GF-D8 (cell line): ENCODE measurements at places on chromosomes 1 and 21.

GRCh38 chr1:35243691-35244090 is 24.8 kb upstream of the ZMYM4 start:
- no peak for DNase-seq

DNA sequence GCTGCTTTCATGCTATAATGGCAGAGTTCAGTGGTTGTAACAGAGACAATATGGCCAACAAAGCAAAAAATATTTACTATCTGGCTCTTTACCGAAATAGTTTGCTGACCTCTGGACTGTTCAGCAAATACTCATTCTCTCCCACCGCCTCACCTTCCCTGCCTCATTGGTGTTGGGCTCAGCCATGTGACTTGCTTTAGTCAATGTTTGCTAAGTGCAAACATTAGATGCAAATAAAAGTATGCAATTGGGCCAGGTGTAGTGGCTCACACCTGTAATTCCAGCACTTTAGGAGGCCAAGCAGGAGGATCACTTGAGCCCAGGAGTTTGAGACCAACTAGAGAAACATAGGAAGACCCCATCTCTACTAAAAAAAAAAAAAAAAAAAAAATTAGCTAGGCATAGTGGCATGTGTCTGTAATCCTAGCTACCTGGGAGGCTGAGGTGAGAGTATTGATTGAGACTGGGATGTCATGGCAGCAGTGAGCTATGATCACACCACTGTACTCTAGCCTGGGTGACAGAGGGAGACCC is 55.1 kb downstream of the RPL5 start:
- DNase-seq, result no peak

GRCh38 chr1:112363636-112364035 is 32.4 kb upstream of the CTTNBP2NL start:
- no peak for DNase-seq

DNA sequence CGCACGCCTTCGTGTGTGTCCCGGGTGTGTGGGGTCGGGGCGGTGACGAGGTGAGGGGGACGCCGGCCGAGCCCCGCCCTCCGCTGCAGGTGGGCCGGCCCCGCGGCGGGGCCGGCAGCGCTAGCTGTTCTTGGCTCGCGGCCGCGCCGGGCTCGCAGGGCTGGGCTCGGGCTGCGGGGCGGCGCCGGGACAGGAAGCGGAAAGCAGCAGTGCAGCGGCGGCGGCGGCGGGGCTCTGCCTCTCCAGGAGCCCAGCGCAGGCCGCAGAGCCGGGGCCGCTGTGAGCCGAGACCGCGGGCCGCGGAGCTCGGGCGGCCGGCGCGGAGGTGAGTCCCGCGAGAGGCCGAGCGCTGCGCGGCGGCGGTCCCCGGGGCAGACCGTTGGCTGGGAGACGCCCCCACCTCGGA is at the start of gene VANGL1:
Gene VANGL1, plus strand, starts transcription at position 209 of the 406 bp plus-strand sequence. CDS start 9,444 bp downstream, outside the sequence.
- peak; percentile 32 for DNase-seq

DNA sequence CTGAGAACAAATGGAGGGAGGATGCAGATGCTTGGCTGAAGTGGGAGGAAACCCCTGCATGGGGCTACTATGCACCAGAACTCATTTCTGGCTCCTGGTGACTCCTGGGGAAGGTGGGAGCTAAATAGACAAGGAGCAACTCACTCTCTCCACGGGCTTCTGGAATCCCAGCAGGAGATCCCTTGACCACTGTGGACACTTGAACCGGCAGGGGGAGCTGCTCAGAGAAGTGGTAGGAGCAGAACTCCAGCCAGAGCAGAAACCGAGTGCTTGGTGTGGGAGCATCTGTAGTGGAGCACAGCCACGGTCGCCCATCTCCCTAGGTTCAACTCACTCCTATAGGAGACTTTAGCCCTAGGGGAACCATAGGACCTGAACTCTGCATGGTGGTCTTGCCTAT is 205.6 kb upstream of the GJB5 start:
- DNase-seq, result no peak

GRCh38 chr1:204359131-204359473 is 627 bp downstream of the PLEKHA6 start:
- no peak for DNase-seq

- no peak for DNase-seq
Observed at GRCh38 chr1:12179111-12179519, 12.3 kb downstream of the TNFRSF1B start.

DNA sequence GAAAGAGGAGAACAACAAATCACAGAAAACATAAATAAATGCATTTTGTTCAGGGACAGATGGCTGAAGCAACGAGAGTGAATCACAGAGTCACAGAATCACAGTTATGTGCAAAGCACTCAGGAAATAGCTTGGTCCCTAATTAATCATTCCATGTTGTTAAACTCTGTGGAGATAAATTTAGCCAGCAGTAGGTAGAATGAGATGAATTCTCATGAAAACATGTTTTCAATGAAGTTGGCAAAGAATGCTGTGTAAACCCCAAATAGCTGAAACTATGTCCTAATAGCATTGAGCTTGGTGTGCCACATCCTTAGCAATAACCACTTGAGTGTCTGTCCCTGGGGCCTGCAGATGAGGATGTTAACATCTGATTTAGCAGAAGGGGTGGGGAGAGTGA is 20.4 kb downstream of the LEPR start:
- no peak for DNase-seq

GRCh38 chr1:158818975-158819431 is 12.1 kb upstream of the MNDA start:
- no peak for DNase-seq

GRCh38 chr1:58162952-58163550 is 383.5 kb downstream of the OMA1 start:
- no peak for DNase-seq

DNA sequence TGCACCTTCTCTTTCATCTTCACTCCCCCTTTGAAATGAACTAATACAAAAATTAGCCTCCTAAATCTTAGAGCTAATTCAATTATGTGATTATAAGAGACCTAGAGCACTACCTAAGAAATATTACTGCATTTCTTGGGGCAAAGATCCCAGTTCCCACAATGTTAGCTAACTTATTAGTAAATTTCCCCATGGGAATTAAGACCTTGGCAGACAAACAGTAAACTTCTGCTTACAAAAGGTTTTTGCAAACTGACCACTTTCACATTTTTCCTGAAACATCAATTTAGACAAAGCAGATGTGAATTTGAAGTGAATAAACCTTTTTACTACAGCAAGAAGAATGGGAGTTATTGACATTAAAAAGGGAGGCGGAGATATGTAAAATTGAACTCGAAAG is 34.6 kb upstream of the LHX8 start:
- DNase-seq, result no peak

GRCh38 chr1:205266611-205267305 is 39.0 kb downstream of the TMCC2 start:
- no peak for DNase-seq

- DNase-seq, result no peak
Observed at GRCh38 chr1:76554283-76554682, 313.0 kb upstream of the ST6GALNAC5 start.

DNA sequence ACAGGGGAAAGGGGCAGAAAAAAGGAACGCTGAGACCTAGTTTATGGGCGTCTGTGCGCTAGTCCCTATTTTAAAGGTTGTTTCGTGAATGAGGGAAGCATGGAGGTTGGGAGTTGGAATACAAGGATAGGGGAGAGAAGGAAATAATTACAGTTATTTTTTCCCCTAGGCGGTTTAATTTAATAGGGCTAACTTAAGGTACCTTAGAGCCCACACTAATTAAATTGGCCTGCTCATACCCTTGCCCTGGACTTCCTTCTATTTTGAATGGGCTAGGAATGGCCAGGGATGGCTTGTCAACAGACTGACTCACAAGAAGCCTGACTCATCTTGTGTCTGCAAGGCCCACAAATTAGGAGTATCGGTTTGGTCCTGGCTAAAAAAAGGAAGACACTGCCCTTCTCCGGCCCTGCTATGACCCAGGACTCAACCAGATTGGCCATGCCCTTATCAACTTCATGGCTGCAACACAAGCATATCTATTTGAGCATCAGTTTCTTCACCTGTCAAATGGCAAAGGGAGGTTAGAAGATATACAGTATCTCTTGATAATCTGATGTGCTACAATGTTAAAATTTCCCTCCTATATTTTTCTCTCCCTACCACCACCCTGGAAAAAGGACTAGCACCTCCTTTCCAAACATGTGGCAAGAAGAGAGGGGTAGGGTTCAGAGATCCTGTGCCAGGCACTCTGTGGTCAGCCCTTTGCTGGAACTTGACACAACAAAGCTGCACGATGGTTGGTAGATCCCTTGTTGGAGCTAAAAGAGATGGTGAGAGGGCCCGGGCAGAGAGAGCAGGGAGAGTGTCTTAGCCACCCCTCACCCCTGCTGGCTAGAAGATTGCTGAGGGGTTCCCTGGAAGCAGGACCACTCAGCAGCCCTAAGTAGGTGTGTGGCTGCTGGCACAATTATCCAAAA is 2.2 kb upstream of the SSBP3 start:
- DNase-seq, result no peak
